HuH-7 (cell line): ENCODE measurements at places on chromosomes 12 and 14.

DNA sequence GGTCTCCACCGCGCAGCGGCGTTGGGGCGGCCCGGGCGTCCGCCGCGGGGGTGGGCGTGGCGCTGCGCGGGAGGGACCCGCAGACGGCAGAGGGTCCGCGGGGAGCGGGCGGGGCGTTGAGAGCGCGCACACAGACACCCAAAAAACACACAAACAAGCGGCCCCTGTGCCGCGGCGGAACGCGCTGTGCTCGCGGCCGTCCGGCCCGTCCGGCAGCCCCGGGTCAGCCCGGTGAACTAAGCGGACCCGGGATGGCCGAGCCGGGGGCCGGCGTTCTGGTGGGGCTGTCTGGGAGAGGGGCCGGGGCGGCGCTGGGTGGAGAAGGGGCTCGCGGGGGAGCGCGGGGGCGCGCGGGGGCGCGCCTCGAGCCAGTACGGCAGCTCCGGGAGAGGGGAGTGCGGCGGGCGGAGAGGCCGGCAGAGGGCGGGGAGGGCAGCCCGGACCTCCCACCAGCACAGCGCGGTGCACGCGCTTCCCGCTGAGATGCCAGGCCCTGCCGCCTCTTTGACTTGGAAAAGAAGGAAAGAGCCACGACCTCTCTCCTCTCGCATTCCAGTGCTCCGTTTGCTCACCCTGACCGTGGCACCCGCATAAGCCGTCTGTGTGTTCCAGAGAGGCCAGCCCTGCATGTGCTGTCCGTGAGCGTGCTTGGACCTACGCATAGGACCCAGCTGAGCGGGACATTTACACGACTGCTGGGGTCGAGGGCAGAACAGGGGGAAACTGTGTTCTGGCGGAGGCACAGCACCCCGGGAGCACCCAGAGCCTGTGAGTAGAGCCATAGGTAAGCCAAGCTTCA, 10.3 kb downstream of the SLC6A12 start:
- no peak for DNase-seq

DNA sequence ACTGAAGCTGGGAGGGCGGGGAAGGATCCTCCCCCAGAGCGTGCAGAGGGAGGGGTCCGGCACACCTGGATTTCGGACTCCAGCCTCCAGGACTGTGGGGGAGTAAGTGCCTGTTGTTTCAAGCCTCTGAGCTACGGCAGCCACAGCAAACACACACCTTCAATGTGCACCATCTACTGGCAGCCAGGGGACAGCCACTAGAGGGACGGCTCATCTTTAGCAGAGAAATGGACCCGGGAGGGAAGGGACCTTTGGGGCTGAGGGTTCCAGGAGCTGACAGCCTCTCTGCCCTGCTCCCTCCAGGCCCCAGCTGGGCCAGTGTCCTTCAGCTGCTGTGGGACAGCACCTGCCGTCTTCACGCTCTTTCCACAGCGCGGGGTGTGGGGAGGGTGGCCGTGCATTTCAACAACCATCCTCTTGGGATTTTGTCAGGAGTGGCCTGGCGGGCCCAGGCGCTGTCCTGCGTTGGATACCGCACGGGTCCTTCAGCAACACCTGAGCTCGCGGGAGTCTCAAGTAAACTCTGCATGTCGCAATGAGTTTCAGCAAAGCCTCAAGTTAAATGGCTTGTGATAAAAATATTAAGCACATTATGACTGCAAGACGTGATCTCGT, 209.2 kb upstream of the C14orf180 start:
- DNase-seq: peak; percentile 60

- no peak for DNase-seq
These were observed 1.2 kb upstream of the WDR20 start for GRCh38 chr14:102138535-102138934.

DNA sequence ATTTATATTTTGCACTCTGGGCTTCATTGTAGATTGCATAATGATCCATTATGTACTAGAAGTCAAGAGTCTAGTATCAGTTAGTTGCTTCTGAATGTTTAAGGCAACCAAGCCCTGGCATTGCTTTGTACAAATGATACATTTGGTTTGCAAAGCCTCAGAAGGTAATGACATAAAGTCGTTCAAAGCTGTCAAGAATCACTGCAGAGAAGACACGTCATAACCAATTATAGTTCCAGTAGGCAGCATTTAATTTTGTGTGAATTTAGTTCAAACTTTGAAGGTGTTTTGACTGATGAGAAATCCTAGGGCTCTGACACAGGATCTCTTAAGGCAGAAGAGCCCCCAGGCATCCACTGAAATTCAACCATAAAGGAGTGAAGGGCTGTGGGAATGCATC, 163.0 kb upstream of the KRR1 start:
- DNase-seq: no peak

DNA sequence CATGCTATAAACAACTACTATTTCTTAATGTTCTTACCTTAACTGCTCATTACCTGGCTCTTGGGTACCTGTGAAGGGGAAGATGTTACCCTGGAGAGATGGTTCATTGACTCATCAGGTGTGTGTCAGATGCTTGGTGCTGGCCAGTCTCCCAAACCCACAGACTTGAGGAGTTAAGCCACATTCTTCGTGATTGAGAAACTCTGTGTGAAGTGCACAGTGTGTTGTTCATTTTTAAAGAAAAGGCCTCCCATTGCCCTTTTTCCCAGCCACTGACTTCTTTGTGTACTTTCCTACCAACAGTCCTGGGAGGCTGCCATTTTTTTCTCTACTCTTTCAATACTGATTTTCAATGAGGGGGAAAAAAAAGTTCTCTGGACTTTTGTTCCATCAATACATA, 3.2 kb downstream of the MGST1 start:
- no peak for DNase-seq

DNA sequence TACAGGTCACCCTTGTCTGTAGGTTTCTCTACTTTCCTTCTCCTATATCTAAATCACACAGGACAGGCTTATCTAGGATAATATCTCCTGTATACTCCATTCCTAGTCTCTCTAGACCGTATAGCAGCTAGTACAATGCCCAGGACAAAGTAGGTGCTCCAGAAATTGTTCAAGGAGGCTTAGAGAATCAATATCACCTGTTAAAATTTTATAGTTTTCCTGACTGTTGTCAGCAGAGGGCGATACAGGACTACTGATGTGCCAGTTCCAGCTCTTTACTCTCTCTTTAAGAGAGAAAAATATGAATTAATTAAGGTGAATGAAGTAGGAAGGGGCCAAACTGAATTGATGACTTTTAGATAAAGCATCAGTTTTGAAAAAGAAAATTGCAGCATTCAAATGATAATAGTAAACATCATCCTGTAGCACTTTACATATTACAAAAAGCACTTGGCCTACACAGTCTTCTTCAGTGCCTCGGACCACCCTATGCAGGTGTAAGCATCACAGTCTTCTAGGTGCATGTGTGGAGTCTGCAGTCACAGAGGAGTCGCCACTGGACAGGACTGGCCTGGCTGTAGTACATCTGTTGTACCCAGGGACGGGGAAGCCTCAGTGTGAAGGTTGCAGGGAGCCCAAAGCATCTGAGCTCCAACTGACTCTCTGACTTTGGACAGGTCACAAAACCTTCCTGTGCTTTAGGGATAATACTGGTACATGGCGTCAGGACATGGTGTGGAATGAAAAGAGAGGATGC, 61.9 kb upstream of the MAX start:
- DNase-seq: peak; percentile 35

- DNase-seq: no peak
These were observed 42.0 kb upstream of the CHST11 start for GRCh38 chr12:104414581-104415341.

- DNase-seq: no peak
These were observed 15.3 kb upstream of the BDKRB2 start for GRCh38 chr14:96189281-96189711.
